Naive thymus-derived CD4-positive, alpha-beta T cell (primary cell): ENCODE measurements at places on chromosomes 11 and 22. TPM values are rescaled to one million over a fixed set of nuclear protein-coding genes. Genes with fewer than 3 reads are reported as not detected.

Gene FAM181B
- 0.65 TPM for total RNA-seq

DNA sequence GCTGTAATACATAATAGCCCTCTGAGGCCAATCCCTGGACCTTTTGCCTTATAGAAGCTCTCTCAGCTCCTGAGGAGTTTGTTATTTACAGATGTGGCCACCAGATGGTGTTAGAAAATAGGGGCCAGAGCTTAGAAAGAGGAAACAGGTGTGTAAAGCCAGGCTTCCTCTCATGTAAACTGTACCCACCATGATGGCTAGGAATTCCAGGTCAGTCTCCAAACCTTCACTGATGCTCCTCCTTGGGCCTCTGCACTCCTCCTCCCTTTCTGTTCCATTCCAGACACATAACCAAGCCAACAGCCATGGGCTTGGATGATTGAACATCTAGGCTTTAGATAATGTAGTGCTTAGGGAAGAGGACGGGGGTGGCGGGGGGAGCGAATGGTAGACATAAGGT is 39.7 kb downstream of the USP35 start:
- DNase-seq: no peak

Gene UPK3A
- 0.61 TPM for total RNA-seq

GRCh38 chr11:128476049-128476448 is 111.3 kb downstream of the ETS1 start:
- DNase-seq: no peak

- no peak for DNase-seq
Measured at GRCh38 chr11:6563121-6563619, 40.2 kb downstream of the RRP8 start.

Gene FOLR2
- total RNA-seq: not detected

Gene TREH
- not detected for total RNA-seq

DNA sequence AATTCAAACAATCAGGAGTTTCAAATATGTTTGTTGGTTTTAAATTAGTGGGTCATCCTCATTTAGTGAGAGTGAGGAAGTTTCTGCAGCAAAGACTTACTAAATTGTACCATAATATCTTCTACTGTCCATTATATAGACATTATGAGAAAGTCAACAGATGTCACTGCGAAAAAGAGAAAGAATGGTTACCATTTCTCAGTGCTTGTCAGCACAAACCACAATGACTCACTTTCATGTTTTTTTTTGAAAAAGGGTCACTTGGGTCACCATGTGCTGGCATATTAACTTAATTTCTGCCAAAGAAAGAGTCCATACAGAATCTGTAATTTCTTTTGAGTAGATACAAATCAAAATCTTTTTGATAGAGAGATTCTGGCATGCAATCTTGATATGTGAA is 924.6 kb upstream of the FAT3 start:
- no peak for DNase-seq

DNA sequence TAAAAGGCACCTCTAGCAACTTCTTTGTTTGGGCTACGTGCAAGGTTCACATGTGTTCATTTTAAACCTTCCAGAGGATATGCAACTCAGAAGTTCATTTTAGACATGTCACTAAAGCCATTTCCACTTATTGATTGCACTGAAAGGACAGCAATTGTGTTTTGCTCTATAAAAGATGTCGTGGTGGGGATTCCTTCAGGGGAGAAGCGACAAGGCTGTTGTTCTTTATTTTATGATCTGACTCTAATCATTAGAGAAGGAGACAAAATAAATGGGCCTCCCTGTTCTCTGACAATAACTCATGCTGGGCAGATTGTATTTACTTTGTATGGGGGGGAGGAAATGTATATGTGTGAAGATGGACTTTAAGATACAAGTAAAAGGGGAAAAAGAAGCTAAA is 370.1 kb upstream of the ARHGAP42 start:
- DNase-seq: no peak

GRCh38 chr11:2768471-2769408 is 68.9 kb upstream of the KCNQ1OT1 start:
- DNase-seq: no peak
